Activated T-cell treated with anti-CD3 and anti-CD28 coated beads, Interleukin-2, amount 50 U/mL, for 4 hours (primary cell): ENCODE measurements at places on chromosomes 4 and X.

- no peak for DNase-seq
Measured at GRCh38 chr4:151541389-151542071, 132.6 kb downstream of the FHIP1A start.

DNA sequence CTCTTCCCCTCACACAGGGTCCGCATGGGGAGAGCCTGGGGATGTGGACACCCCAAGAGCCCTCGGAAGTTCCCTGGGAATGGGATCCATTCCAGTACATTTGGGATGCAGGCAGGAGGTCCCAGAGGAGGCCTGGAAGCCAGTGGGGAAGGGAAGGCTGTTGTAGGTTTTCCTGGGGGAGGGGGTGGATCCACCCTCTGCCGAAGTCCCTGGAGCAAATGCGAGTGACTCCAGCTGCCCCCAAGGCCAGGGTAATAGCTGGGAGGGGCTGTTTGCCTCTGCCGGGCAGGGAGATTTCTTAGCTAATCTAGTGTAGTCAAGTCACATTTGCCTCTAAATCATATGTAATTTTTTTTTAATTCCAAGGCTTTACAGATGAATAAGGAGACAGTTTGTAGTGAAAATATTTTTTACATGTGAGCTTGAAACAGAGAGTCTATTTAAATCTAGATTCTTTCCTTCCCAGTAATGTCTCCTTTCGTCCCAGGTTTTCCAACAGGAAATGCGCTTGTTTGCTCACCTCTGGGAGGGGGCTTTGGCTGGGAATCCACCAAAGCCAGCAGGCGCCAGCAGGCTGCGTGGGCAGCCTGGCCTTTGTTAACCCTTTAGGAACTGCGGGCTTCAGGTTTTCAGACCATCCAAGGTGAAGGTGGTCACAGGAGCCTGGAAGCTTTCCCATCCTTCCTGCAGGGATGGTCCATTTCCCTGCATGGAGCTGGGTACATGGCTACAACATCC, 26.8 kb downstream of the SH3TC1 start:
- DNase-seq: no peak

DNA sequence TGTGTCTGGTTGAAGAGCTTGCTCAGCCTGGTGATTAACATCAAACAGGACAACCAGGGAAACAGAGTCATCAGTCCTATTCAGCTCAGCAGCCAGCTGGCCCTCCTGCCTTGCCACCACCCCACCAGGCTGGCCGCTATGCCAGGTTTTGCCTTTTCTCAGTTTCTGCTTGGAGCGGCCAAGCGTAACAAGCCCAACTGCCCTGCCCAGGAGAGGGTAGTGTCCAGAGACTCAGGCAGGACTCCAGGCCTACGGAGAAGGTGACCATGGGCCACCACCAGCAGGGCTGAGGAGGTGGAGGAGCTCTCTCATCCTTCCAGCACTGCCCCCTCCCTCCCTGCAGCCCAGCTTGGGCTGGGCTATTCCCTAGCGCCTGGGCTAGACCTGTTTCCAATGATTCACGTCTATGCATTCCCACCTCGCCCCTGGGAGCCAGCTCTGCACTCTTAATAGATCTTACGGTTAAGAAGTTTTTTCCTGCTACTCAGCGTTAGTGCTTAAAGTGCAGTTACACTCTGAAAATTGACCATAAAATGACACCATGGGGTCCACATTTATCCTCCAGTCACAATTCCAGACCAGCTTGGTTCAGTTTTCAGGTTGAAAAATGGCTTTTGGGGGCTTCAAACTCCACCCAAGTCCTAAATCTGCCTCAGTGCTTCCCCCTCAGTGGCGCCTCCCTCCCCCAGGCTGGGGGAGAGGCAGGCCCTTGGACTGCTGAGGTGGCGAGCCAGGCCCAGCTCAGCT, 124.0 kb upstream of the PJA1 start:
- no peak for DNase-seq

DNA sequence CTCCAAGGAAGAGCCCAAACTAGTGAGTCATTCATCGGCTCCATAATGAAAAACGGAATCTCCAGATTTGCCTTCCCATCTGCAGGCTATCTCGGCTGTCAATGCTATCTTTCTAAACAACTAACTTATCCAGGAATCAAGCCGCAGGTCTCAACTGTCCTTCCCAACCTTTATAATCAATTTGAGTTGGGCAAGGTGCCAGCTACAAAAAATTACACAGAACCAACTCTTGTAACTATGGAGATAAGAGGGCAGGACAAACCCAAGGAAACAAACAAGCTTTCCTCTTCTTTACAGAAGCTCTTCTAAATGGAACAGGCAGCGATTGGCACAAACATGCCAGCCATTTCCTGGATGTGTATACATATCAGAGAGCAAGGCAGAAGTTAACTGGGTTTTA, 61.2 kb upstream of the RAI2 start:
- DNase-seq: no peak

GRCh38 chr4:85779165-85779564, 304.2 kb downstream of the ARHGAP24 start:
- no peak for DNase-seq

- no peak for DNase-seq
Measured at GRCh38 chr4:121801715-121802075, 572 bp downstream of the EXOSC9 start.

- DNase-seq: no peak
Measured at GRCh38 chr4:3267576-3268394, 18.8 kb downstream of the MSANTD1 start.

- DNase-seq: peak; percentile 26
Measured at GRCh38 chr4:42151568-42152506, 618 bp downstream of the BEND4 start.

GRCh38 chrX:47313056-47313455, 57.3 kb upstream of the ZNF157 start:
- DNase-seq: no peak

DNA sequence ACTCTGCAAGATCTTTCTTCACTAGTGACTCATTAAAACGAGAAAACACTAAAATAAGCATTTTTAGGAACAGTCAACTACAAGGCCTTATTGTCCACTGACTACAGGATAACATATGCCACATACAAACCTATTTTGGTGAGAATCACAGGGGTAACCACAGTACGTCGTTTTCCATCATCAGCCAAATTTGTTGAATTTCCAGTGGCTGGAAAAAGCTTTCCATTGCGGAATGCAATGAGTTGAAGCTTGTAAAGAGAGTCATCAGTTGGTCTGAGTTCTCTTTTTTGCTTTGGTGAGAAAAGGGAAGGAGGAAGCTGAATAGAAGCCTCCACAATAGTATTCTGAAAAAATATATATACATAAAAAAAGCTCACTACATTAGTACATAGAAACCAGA, 102.4 kb downstream of the ADGRA3 start:
- DNase-seq: no peak

GRCh38 chr4:42357325-42357724, 40.0 kb upstream of the SHISA3 start:
- DNase-seq: no peak

GRCh38 chr4:186104890-186105646, 564 bp downstream of the FAM149A start:
- no peak for DNase-seq

DNA sequence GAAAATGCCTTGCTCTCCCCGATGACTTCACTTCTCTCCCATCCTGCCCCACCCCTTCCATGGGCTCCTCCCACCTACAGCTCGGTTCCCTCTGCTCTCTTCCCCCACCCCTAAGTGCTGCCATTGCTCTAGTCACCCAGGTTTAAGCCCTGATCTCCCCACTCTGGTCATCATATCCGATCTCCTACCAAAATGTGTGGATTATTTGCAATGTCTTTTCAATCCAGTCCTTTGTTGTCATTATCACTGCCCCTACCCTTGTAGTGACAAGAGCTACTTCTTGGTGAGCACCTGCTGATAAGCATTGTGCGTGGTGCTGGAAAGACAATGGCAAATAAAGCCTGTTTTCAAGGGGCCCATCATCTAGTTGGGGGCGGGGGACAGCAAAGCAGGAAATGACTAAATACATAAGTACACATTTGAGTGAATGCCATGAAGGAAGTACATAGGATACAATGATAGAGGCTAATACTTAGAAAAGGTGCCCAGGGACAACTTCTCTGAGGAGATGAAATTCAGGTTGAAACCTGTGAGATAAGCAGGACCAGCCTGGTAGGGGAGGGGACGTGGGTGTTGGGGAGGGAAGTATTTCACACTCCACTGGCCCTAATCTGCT, 63.8 kb downstream of the DLG3 start:
- DNase-seq: no peak

DNA sequence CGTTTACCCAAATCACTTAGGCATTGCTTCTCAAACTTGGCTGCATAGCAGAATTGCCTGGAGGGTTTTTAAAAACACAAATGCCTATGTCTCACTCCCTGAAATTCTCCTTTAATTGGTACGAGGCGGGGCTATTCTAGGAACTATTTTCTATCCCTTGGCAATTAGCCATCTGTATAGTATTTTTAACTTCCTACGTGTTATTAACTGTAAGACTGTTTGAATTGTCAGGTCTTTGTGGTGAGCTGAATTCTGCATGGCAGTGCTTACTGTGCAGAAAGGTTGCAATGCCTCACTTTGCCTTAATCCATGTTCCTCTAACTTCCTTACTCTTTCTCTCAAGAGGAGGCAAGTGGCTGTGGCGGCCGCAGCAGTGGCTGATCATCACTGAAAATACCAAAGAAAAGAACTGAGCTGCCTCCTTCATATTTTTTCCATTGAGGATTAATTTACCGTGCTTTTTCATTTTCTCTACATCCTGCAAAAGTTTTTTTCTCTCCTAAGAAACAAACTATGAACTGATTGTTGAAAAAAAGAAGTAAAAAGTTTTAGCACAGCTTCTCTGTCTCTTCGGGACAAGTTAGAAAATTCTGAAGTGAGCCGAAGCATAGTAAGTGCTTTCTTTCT, at the start of gene SHROOM3:
SHROOM3 (plus strand) TSS at position 329 of the 627 bp plus-strand sequence. CDS start 824 bp downstream, outside the sequence.
- no peak for DNase-seq

- DNase-seq: no peak
Measured at GRCh38 chrX:78708816-78709215, 38.7 kb upstream of the LPAR4 start.

DNA sequence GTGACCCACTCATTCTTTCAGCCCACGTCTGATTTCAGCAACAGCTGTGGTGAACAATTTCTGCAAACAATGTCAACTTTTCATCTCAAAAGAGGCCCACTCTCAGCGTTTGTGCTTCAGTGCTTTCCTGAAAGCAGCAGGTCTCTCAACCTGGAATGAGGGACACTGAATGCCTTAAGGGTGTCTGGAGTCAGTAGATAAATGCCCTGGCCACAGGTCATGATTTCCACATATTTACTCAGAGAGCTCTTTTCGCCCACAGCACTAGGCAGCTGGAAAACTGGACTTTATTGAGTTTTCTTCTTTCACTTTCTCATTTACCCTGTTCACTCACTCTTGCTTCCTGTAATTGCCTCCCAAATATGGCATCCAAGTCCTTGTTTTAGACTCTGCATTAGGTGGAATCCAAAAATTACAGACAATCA, 52.8 kb downstream of the NPFFR2 start:
- no peak for DNase-seq

DNA sequence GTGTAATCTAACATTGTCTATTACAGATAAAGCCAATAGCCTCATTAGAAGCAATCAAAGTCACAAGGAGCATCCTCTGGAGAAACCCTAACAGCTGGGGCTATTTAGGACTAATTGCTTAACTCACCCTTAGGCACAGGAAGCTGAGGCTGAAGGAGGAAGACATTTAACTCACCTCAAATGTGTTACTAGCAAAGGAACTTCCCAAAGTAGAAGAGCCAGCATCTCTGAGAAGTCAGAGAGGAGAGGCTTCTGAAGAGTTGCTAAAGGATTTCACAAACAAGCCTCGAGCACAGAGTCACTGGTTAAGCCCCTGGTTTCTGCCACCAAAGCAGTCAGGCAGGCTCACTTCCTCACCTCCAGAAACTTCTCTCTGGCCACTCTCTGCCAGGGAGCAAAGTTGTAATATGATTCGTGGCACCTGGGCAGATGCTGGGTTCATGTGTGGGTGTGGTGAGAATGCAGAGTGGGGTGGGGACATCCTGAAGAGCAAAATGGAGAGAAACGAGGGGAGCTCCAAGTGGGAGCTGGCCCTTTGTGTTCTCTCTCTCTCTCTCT, 201.3 kb downstream of the HS6ST2 start:
- no peak for DNase-seq

DNA sequence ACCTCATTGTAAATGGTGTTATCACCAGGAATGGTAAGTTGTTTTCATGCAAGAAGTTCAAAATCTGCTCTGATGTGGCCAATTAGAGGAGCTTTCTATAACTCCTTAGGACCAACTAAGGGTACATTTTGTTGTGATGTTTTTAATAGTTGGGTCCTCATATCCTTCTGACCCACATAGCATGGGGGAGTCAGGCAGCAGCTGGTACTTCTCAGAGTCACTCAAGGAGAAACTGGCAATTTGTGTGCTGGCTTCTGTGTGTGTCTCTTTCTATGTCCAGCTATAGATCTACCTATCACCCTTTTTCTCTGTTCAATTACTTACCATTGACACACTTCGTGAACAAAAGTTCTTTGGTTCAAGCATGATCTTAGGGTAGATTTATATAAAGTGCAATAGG, 194.3 kb upstream of the TENM3 start:
- no peak for DNase-seq

DNA sequence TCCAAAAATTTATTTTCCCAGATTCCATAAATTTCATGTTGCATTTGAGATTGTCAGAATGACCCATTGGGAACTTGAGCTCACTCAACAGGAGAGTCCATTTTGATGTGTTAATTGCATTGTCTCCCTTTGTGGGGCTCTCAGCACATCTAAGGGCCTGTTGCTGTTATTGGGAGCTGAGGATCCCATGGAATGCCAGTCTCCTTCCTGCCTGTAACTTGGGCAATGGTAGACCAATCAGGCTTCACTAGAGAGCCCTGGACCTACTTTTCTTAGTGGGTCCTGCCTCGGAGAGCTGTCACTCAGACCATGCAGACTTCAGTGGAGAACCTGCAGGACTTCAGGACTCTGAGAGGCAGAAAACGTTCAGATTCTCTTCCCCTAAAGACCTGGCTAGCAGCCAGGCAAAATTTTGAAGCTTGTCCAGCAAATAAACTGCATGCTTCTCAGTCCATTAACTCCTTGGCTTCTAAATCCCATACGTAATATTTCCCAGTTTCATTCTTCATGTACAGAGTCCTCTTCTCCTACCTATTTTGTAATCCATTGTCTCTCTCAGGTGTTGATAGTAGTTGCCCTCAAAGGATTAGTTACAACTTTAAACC, 25.1 kb downstream of the OCRL start:
- no peak for DNase-seq

DNA sequence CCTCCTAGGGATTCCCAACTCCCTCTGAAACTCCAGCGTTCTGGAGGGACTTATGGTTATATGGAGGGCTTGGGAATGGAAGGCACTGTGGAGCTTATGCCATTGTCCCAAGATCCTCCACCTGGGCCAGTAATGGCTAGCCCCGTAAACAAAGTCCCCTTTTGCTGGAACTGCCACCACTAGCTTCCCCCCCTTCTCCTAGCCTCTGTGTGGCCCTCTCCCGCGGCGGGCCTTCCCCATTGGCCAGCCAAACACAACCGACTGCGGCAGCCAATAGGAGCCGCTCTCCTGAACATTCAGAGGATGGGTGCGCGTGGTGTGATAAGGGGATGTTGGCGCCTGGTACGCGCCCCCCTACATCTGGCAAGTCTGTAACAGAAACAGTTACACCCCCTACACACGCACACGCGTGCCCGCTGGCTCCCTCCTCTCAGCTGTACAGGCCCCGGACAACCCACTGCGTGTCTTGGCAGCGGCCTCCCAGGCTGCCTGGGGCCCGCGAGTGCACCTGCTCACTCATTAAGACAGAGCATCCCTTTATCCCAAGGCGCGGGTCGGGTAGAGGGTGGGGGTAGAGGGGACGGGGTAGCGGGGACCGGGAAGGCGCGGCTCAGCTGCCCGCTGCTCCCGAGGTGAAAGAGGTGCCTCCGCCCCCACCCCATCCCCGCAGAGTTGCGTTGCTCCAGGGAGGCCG, 863 bp upstream of the RAB33A start:
- peak; percentile 45 for DNase-seq
